ENCODE measurements at places on chromosomes 1 and 21.

GRCh38 chr1:198498881-198499280 lies 41.6 kb downstream of the ATP6V1G3 start:
- no peak for DNase-seq

- no peak for DNase-seq
Observed at GRCh38 chr1:51969038-51969705, 21.3 kb downstream of the RAB3B start.

DNA sequence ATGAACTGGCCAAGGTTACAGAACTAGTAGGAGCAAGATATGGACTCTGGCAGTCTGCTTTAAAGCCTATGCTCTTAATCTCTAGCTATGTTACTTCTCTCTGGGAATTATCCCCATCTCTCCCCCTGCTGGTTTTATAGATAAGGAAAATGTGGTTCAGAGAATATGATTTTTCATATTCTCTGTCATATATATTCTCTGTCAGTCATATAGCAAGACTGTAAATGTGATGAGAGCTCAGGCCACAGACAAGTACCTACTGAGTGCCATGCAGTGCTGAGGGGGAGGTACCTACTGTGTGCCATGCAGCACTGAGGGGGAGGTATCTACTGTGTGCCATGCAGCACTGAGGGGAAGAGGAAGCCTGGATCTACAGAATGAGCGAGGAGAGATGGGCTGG lies 220.3 kb upstream of the FGGY start:
- no peak for DNase-seq

GRCh38 chr1:202639500-202639899 lies 70.8 kb downstream of the SYT2 start:
- no peak for DNase-seq

All from smooth muscle cell of the brain vasculature (primary cell).